Stimulated activated CD4-positive, alpha-beta T cell treated with anti-CD3 and anti-CD28 coated beads, Interleukin-15, amount 100 ng/mL, for 24 hours (primary cell): ENCODE measurements at places on chromosomes 3 and 15.

- no peak for DNase-seq
These were observed 365.9 kb upstream of the THBS1 start for GRCh38 chr15:39215015-39215414.

DNA sequence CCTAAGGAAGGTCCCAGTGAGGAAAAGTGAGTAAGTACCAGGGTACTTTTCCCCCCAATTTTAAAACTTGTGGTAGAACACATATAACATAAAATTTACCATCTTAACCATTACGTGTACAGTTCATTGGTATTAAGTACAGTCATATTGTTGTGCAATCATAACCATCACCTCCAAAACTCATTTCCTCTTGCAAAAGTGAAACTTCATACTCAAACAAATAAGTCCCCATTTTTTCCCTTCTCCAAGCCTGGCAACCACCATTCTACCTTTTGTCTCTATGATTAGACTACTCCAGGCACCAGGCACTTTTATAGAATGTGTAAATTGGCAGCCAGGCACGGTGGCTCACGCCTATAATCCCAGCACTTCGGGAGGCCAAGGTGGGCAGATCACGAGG, 12.2 kb downstream of the PRC1 start:
- no peak for DNase-seq

- DNase-seq, result no peak
These were observed 393.6 kb downstream of the OTOL1 start for GRCh38 chr3:161890147-161890625.

GRCh38 chr15:60935130-60935529, 294.0 kb downstream of the RORA start:
- no peak for DNase-seq

DNA sequence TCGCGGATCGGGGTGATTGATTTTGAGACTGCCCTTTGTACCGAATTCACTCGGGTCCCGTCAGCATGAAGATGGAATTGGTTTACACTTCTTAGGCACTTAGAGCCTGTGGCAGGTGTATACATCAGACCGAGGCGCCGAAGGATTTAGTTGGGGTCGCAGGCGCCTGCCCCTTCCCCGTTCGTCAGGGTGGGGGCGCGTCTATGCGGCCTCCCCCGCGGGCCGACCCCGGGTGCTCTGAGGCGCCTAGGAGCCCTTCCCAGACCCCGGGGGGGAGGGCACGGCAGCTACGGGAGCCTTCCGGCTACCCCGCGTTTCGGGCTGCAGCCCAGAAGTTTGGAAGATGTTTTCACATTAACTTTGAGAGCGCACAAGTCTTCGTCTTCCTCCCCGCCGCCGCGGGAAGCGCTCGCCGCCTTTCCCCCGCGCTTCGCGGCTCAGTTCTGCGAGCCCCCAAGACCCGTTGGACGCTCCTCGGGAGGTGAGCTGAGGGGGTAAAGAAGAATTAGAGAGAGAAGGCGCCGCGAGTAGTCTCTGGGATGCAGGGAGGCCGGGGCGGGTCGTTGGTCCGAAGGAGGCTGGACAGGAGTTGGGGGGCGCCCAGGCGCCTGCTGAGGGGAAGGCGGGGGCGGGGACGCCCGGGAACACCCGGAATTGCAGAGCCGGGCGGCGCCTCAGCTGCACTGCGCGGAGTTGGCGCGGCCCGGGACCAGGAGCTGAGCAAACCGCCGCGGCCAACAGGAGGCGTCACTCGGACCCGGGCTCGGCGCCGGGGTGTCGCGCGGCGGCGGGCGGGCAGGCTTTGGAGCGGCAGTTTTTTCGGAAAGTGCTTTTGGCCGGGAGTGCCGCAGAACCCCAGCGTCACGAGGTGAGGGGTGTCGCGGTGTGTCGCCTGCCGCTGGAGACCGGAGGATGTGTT, 780 bp downstream of the TIPARP start:
- peak; percentile 62 for DNase-seq

GRCh38 chr3:184549796-184550577, 11.6 kb upstream of the EPHB3 start:
- no peak for DNase-seq

GRCh38 chr3:34463414-34463813, 665.0 kb downstream of the PDCD6IP start:
- no peak for DNase-seq

- DNase-seq, result no peak
These were observed 47.1 kb upstream of the LSAMP start for GRCh38 chr3:116492379-116492778.

- DNase-seq, result no peak
These were observed 7.7 kb downstream of the FSTL1 start for GRCh38 chr3:120442975-120443517.

GRCh38 chr3:128407247-128407646, 59.4 kb downstream of the DNAJB8 start:
- no peak for DNase-seq

- DNase-seq, result no peak
These were observed 545.8 kb upstream of the ADAMTS9 start for GRCh38 chr3:65233561-65233960.

GRCh38 chr3:195540027-195540426, 3.1 kb downstream of the PPP1R2 start:
- DNase-seq, result peak; percentile 51

- no peak for DNase-seq
These were observed 59.6 kb downstream of the LEKR1 start for GRCh38 chr3:156885761-156886160.

GRCh38 chr15:40151991-40152390, 8.9 kb upstream of the BUB1B start:
- DNase-seq, result no peak

- no peak for DNase-seq
These were observed 294.6 kb upstream of the DPPA4 start for GRCh38 chr3:109631897-109632296.

DNA sequence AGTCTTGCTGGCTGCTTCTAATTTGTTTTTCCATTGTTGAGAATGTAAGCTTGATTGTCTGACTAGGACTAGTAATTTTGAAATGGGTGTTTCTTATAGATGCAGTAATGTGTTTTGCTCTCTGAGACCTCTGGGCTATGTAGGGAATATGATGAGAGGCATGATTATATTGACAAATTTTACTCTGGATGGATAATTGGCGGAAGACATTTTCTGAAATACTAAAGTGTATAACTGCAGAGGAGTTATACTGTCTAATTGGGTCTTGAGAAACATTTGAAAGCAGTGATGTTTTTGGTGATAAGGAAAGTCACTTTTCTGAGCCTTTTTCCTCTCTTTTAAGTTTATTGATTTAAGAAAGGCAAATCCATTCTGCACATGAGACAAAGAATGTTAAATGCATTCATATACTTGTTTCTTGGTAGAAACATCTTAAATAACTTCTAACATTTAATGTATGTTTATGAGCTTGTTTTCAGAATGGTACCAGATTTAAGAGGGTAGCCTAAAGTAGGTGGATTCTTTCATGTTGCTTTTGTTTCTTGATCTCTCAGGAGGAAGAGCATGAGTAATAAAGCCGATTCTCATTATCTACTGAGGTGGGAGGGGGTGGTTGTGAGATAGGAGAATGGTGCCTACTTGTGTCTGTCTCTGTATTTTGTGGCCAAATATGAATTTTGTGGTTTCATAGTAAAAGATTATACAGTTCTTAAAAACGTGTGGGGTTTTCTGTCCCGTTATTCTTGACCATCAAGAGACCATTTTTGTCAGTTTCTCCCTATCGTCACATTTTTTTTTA, 2.0 kb downstream of the ATP2C1 start:
- DNase-seq, result peak; percentile 24

GRCh38 chr15:80699981-80700380, 4.9 kb downstream of the ABHD17C start:
- DNase-seq, result no peak

DNA sequence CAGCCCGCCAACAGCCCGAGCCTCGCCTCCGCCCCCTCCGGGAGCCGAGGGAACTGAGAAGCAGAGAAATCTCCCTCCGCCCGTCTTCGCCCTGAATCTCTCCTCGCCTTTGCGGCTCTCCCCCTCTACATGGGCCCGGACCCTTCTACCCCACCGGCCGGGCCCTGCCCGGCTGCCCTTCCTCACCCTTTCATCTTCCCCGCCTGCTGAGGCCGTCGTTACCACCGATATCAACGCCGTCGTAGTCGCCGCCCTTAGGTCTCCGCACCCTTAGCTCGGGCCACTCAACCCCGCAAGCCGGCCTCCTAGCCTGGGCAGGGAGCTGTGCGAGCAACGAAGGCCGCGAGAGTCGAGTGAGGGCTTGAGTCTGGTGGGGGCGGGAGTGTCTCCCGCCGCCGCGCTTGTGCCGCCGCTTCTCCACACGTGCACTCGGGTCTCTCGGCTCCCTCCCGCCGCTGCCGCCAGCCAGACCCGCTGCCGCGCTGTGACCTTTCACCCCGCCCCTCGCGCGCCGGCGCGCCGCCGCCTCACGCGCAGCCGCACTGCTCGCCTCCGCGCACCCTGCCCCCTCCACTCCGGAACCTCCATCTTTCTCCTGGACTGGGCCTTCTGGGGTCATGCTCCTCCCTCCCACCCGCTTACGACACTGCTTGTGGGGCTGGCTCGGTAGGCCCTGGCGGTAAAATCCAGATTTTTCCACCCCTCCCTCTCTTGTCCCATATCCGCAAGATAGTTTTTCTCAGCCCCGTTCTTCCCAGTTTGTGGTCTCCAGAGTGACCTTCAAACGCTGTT, at the start of gene NAA50:
NAA50 (minus strand) TSS at position 494 of the 792 bp plus-strand sequence; CDS start at position 194, 300 bp downstream.
- DNase-seq, result peak; percentile 96

DNA sequence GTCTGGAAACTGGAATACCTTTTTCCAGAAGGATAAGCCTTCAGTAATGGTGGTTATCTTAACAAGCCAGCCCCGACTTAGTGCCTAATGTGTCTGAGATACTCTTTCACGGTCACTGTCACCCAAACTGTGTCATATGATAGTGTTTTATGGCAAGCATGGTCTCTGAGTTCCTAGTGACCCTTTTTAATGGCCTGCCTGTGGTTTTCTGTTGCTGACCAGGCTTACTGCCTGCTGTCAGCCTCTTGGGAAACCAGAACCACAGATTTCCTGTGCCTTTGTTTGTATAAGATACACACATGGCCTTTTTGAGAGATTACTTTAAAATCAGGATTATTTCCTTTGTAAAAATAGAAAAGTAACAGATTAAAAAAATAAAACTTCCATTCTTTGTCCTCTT, 22.4 kb downstream of the HPS3 start:
- DNase-seq, result no peak

- DNase-seq, result no peak
These were observed 8.1 kb upstream of the SRPRB start for GRCh38 chr3:133797396-133798105.

DNA sequence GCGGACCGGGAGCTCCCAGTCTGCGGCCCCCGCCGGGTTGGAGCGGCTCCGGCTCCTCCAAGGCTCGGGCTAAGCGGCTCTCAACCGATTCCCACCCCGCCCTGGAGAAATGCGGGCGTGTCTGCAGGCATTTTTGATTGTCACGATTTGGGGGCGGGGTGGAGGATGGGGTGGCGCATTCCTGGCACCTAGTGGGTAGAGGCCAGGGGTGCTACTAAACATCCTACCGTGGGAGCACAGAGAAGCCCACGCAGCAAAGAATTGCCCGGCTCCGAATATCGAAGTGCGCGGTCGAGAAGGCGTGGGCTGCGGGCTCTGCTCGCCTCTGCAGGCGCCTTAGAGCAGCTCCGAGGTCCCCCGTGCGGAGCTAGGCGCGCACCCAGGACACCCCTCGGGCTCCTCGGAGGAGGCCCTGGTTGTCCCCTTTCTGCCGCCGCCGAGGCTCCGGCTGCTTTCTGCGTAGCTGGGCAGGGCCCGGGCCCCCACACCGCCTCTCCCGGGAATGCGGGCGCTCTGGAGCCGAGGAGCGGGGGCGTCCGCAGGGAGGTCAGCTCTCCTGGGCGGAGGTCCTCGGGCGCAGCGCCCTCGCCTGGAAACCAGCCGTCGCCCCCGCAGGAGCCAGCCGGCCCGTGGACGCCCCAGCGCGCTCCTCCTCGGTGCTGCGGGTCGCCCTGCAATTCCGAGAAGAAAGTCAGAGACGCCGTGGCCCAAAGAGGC, 16.5 kb upstream of the LAMP3 start:
- DNase-seq, result peak; percentile 78

- DNase-seq, result no peak
These were observed 19.6 kb upstream of the DGKG start for GRCh38 chr3:186381424-186382216.
